ENCODE measurements at places on chromosomes 3 and 15.
A peak's percentile ranks its signal among the peaks of the same experiment; 100 is the strongest.

DNA sequence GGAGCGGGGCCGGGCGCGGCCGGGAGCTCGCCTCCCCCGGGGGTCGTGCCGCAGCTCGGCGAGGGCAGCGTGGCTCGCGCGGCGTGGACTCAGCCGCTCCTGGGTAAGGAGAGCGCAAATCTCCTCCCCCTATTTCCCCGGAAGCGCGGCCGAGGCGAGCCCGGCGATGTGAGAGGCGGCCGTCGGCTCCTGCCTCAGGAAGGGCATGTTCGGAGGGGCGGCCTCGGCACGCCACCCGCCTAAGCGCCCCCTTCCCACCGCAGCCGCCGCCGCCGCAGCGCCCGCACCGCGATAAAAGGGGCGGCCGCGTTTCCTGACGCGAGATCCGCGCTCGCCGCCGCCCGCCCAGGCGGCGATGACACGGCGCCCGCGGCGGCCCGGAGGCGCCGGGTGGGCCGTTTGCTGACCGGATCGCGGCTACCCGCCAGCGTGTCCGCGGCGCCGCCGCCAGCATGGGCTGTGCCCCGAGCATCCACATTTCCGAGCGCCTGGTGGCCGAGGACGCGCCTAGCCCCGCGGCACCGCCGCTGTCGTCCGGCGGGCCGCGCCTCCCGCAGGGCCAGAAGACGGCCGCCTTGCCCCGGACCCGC is at the start of gene PDE8A:
Gene PDE8A (plus strand): TSS at position 146 of the 590 bp plus-strand sequence. CDS start 307 bp downstream, at position 453.
- DNase-seq, result no peak

GRCh38 chr3:32596282-32596908 is 25.7 kb upstream of the DYNC1LI1 start:
- no peak for DNase-seq

DNA sequence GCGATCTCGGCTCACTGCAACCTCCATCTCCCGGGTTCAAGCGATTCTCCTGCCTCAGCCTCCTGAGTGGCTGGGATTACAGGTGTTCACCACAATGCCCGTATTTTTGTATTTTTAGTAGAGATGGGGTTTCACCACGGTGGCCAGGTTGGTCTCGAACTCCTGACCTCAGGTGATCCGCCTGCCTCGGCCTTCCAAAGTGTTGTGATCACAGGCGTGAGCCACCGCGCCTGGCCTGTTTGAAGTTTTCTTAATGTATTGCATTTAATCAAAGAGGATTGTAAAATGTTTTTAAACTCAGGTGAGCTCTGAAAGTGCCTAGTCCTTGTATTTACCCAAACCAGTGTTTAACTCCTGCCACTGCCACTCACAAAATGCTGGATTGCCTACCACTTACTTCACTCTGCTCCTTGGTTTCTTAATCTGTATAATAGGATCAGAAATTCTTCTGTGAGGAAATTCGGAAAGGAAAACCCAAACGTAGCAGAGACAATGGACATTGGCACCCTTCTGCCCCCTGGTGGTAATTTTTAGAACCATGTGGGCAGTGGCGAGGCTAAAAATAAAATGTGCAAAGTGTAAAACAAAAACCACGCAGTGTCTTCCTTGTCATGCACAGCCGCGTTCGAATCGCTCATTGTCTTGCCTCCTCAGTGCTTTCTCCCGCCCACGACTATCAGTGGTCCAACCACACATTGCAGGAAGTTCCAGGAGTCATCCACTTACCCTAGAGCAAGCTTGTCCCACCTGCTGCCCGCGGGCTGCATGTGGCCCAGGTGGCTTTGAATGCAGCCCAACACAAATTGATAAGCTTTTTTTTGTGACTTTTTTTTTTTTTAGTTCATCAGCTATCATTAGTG is 27.3 kb downstream of the CEP19 start:
- DNase-seq, result peak; percentile 76

DNA sequence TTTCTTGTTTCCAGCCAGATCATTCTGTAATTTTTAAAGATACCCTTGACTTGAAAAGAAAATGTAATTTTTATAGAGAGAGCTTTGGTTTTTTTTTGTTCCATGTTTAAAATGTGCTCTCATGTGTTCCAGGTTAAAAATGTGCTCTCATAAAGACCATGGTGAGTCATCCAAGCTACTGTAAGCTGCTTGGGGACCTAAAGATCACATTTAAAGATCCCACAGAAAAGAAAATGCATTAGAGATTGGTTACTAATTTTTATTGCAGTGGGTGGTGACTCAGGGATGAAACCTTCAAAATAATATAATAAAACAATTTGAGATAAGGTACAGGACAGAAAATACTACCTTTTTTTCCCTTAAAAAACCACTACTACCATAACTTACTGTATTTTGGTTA is 11.0 kb downstream of the TCF12 start:
- no peak for DNase-seq

DNA sequence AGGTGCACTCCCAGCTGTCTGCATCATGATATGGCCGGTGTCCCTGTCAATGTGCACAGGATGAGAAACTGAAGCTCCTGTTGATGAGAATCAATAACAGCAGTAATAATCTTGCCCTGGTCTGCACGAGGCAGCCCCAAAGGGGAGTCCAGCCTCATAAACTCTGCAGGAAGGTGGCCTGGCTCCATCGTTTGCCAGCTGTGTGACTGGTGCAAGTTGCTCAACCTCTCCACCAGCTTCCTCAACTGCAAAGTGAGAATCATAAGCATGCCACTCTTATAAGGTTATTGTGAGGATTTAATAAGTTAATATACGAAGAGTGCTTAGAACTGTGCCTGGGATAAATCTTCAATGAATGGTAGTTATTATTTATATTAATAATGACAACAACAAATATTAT is 203.4 kb upstream of the HES1 start:
- no peak for DNase-seq

DNA sequence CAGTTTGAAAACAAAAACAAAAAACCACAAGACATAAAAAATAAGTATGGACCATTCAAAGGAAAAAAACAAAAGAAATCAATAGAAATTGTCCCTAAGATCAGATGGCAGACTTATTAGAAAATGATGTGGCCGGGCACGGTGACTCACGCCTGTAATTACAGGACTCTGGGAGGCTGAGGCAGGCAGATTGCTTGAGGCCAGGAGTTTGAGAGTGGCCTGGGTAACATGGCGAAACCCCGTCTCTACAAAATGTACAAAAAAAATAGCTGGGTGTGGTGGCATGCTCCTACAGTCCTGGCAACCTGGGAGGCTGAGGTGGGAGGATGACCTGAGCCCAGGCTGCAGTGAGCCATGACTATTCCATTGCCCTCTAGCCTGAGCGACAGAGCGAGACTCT is 16.6 kb downstream of the SPCS1 start:
- DNase-seq, result no peak
